Activated T-cell treated with anti-CD3 and anti-CD28 coated beads, Interleukin-2, amount 50 U/mL, for 48 hours (primary cell): ENCODE measurements at places on chromosomes 6 and 20.

GRCh38 chr20:44946271-44946852, 13.8 kb downstream of the TOMM34 start:
- no peak for DNase-seq

DNA sequence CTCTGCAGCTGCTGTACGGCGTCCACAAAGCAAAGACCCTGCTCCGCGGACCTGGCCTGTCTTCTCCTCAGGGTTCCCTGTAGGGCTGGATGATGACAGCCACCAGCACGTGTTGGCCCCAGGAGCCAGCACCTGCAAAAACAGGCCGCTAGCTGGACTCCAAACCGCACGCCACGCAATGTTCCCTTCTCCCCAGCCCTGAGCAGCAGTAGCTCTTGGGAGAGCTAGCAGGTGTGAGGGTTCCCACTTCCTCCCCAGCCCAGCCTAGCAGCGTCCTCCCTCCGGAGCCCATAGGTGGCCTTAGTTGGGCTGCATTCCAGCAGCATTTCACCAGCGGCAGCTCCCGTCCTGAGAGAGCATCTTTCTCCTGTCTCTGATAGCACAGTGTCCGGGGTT, 42.3 kb downstream of the DACT2 start:
- DNase-seq: no peak

DNA sequence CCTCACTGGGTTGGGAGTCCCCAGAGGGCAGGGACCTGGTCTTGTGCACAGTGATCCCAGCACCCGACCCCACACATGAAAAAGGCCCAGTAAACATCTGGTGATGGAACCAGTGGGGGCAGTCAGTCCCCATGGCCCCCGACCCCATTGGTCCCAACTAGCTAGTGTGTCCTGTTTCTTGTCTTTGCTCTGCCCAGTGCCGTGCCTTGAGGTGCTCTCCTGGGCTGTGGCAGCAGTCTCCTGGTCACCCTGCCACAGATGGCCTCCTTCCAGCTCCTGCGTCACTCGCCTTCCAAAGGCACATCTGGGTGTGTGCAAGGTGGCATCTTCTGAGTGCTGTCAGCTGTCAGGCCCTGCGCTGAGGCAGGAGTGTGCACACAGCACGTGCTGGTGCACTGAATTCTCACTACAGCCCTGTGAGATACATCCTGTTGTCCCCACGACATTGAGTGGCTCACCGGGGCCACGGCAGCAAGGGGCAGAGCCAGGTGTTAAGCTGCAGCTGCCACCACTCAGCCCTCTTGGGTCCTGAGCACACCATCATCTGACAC, 3.9 kb downstream of the NPEPL1 start:
- peak; percentile 8 for DNase-seq

DNA sequence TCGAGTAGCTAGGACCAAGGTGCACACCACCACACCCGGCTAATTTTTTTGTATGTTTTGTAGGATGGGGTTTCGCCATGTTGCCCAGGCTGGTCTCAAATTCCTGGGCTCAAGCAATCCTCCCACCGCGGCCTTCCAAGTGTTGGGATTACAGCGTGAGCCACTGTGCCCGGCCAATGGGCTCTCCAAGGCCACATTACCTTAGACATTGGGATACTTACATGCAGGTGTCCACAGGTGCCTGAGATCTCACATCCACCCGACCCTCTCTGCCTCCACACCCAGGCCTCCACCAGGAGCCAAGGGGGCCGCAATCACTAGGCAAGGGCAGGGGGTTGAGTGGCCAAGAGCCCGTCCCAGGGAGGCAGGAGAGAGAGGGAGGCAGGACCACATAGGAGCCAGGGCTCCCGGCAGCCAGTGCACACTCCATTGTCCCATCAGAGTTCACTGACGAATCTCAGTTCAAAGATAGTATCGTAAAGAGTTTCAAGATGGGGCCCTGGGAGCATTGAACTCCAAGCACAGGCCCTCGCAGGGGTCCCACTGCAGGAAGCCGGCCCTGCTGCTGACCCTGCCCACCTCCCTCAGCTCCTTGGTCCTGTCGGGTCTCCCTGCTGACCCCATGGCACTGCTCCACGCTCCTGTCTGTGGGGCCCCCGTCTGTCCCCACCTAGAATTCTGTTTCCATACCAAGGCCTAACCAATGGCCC, 55.3 kb downstream of the SSR1 start:
- DNase-seq: no peak

- no peak for DNase-seq
Observed at GRCh38 chr6:28209753-28210535, 15.1 kb upstream of the ZSCAN9 start.

GRCh38 chr6:133085471-133085870, 155.7 kb upstream of the EYA4 start:
- DNase-seq: no peak

DNA sequence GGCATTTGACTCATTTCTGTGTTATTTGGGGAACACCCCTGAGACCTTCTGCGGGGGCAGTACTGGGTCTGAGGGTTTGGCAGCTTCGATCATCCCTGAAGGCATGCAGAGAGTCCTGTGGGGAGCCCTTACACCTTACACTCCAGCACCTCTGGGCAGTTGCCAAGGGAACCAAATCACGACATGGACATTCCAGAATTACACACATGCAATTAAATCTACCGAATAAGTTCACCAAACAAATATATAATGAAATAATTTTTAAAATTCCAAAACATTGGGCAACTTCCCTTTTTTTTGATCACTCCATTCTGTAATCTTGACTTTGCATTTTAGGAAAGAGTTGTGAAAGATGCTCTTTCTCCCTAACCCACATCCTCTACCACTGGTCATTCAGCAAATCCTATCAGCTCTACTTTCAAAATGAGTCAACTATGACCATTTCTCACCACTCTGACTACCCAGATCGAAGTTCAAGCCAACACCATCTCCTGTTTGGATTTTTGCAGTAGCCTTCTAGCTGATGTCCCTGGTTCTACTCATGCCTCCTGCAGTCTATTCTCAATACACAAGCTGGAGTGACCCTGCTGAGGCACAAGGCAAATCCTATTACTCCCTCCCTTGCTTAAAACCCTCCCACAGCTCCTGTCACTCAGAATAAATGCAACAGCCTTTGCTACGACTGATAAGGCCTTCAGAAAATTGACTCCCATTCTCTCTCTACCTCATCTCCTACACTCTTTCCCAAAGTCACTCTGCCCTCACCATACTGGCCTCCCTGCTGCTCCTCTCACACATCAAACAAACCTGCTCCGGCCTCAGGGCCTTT, 533.3 kb downstream of the HACE1 start:
- DNase-seq: no peak

DNA sequence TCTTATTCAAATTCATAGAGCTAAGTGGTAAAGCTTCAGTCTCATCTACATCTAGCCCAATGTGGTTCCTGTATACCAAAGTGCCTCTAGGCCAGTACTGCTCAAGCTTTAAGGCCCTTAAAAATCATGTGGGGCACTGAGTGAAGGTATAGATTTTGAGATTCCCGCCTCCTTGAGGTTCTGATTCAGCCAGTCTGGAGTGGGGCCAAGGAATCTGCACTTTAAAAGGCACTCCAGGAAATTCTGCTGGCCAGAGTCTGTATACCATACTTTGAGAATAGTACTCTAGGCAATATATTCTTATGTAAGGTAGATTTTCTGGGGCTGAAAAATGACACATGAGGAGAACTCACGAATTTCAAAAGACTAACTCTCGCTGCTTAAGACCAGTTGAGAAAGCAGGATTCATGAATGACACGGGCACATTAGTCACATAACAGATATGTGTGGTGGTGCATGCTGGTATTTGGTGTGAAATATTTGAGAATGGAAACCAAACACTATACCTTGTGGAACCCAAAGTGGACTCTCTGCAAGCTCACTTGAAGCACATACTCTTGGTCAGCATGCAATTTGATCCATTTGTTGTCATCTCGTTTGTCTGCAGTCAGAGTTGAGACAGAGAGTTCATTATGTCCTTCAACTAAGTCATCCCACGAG, 47.6 kb upstream of the SIM1 start:
- no peak for DNase-seq

GRCh38 chr6:8174571-8174970, 72.2 kb upstream of the EEF1E1 start:
- DNase-seq: no peak

GRCh38 chr6:138008791-138009190, 98.4 kb downstream of the PERP start:
- DNase-seq: no peak

- no peak for DNase-seq
Observed at GRCh38 chr6:118574051-118574865, 26.2 kb downstream of the PLN start.

DNA sequence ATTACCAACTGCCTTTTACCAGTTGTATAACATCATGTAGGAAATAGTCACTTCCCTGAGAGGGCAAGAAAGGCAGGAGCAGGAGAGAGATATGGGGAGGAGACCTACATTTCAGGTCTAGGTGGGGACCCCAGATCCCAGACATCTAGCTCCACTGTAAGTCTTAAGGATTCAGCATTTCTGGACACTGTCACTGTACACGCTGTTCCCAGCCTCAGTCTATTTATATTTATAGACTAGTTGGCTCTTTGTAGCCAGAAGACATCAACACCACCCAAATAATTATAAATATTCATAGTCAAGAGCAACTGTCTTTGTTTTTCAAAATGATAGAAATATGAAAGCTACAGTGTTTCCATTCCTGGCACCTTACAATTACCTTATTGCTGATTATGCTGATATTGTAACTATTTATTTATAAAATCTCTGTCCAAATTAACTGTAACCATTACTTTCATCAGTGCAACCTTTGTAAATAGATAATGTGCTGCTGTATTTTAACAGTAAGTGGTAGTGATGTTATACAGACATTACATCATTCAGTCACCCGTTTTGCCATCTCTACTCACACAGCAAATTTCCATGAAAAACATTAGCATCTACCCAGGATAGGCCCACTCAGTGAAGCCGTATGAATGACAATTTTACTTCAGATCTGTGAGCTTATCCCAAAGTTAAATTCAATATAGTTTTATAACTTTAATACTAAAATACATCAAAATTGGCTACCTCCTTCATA, 162.8 kb downstream of the PTPRK start:
- DNase-seq: no peak

DNA sequence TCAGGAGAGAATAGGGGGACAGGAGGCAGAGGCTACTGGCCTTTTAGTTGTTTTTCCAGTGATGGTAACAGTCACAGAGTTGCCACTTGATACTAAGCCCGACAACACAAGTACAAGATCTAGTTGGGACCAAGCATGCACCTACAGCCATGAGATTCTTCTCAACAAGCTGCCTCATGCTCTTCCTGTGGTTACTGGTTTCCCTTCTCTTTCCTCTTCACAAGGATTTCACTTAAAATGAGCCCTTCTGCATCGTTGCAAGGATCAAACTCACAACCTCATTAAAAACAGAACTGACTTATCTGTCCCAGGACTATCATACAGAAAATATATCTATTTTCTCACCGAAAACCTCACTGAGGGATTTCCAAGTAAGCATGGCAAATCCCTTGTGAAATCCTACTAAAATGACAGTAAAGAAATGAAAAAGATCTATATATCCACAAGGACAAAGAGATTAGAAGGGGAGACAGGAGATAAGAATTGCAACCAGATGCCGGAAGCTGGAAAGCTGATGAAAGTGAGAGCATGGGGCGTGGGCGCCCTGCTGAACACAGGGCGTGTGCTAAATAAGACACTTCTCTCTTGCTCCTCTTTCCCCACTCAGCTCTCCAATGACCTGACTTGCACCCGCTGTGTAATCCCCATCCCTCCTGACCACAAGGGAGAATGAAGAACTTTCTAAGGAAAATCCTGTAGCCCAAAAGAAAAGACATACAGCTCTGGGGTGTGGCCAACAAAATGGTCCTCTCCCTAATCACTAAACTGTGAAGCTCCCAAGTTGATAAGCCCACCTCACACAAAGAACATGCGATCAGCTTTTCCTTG, 13.4 kb downstream of the MTFR2 start:
- DNase-seq: no peak

DNA sequence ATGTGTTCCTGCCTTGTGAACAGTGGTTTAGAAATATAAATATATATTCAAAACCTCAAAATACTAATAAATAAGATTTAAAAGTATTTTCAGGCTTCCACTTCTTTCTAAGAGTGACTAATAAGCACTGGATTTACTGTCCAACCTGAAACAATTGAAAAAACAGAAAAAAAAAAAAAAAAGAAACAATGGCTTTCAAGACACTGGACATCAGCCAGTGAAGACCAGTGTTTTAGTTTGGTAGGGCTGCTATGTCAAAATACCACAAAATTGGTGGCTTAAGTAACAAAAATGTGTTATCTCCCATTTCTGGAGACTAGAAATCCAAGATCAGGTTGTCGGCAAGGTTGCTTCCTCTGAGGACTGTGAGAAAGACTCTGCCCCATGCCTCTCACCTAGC, 101.4 kb upstream of the PDE7B start:
- DNase-seq: no peak

DNA sequence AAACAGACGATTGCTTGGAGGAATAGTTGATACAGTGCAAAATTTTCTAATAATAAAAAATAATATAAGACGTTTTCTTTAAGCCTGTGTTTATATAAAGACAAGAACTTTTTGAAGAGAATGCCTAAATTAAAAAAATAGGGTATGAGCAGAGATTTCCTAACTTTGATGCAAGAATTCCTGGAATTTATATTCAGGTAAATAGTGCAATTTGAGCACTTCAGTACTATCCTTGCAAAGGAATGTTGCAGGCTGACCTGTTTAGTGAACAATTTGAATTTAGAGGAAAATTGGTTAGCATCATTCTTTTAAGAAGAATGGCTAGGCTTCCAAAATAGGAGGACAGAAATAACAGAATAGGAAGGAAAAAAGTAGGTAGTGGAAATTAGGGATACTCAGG, 1172.3 kb downstream of the HACE1 start:
- DNase-seq: no peak

- no peak for DNase-seq
Observed at GRCh38 chr20:2694008-2694471, 1.5 kb downstream of the EBF4 start.

- DNase-seq: no peak
Observed at GRCh38 chr6:105077596-105078385, 102.0 kb downstream of the POPDC3 start.

GRCh38 chr6:10400330-10400729, 14.5 kb downstream of the TFAP2A start:
- no peak for DNase-seq
